ENCODE measurements at places on chromosomes 2 and 18.

DNA sequence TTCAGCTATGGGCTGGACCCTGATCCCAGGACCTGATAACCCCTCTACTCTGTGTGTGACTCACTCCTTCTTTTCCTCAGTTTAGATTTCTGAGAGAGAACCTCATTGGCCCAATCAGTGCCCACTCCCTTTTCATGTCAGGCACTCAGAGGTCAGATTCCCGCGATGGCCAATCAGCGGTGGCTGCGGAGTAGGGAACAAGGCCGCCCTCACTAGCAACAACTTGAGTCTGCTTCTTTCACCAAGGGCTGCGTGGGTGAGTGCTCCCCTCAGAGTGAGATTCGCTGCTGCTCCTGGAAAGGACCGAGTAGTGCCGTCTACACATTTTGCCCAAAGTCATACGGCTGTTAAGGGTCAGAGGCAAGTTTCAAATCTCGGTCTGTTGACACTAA is 34.7 kb downstream of the NPPC start:
- DNase-seq: no peak

DNA sequence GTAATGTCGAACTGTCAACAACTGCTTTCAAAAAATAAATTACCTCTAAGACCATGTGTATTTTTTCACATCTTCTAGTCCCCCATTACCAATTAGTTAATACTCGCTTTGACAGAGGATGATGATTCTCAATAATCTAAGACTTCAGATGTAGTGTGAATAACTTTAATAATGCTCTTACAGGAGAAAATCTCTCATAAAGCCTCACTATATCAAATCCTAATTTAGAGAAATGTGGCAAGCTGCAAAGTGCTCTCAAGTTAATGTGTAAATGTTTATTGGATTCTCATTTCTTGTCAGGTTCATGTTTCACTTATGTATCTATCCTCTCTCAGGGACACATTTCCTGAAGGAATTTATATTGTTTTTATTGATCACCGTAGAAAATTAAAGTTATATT is 223.9 kb downstream of the CDH7 start:
- no peak for DNase-seq

GRCh38 chr18:76620321-76621170 is 125.5 kb upstream of the ZNF516 start:
- peak; percentile 50 for DNase-seq

DNA sequence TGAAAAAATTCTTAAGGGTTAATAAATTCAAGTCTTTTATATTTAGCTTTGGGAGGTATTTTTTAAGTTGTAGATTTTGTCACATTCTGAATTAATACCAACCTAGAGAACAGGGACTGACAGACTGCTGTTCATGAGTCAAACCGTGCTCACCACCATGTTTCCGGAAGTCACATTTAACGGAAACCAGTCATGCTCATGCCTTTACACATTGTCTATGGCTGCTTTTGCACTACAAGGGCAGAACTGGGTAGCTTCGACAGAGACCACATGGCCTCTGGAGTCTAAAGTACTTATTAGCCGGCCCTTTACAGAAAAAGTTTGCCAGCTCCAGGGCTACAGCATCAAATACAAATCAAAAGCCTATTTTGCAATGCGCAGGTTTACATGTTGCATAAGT is 33.3 kb downstream of the LONRF2 start:
- no peak for DNase-seq

GRCh38 chr2:233032551-233033320 is at the start of gene NEU2:
Gene NEU2 (plus strand): TSS chr2:233032672. CDS start chr2:233032672, 0 bp downstream.
- no peak for DNase-seq

DNA sequence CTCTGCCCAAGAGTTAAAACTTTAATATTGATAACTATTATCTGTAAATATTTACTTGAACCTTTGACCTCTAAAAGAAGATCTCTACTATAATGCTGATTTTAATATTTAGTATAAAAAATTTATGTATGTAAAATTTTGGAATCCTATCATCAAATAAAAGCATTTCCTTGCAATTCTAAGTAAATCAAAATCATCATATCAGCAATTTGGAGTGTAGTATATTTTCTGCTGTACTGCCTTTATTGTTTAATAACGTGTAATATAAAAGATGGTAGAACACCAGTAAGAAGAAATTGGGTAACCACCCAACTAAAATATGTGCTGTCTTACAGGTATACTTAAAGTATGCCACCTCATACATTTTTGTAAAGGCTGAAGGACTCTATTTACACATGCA is 94.6 kb downstream of the TLK1 start:
- DNase-seq: no peak

DNA sequence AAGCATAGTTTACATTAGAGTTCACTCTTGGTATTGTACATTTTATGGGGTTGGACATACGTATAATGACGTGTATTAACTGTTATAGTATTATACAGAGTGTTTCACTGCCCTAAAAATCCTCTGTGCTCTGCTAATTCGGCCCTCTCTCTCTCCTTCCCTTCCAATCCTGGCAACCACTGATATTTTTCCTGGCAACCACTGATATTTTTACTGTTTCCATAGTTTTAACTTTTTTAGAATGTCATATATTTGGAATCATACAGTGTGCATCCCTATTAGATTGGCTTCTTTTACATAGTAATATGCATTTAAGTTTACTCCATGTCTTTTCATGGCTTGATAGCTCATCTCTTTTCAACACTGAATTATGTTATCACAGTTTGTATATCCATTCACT is 526.7 kb downstream of the RIT2 start:
- DNase-seq: no peak

GRCh38 chr2:109143214-109144187 is 14.5 kb downstream of the SH3RF3 start:
- peak; percentile 83 for DNase-seq

DNA sequence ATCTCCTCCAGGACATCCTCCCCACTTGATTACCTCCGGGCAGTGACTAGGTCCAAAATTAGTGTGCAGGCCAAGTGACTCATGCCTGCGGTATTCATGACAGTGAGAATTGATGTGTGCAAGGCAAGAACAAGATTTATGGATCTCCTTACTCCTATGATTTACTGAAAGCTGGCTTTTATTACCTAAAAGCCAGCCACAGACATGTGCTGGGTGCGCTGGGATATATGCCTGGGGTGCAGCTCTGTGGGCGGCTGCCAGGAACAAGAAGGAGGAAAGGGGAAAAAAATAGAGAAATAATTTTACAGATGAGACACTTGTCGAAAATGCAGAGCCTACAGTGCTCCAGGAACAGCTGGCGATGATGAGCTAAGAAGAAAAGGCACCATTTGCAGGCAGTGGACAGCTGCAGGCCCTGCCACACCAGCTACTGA is 359.3 kb downstream of the CMPK2 start:
- no peak for DNase-seq

- no peak for DNase-seq
Measured at GRCh38 chr18:3248062-3248657, 559 bp downstream of the MYL12A start.

DNA sequence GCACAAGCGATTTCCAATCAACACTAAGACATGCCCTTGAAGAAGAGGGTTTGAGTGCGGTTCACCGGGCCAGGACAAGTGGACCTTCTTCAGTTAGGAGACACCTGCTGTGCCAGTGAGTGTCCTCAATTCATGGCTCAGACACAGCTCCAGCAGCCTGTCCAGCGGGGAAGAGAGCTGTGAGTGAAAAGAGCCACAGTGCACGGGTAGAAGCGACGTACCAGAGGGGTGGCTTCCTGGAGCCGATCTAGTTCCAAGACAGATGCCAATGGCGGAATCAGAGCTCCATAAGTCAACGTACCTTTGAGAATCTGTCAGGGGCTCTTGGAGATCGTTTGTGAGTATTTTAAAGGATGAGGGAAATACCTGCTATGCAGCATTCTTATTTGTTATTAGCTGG is 119.9 kb upstream of the SALL3 start:
- DNase-seq: no peak

- DNase-seq: peak; percentile 15
Measured at GRCh38 chr2:11930211-11930761, 183.9 kb downstream of the LPIN1 start.

- DNase-seq: no peak
Measured at GRCh38 chr18:50749945-50750344, 69.9 kb downstream of the MRO start.

- DNase-seq: no peak
Measured at GRCh38 chr2:74439803-74440377, 1.8 kb downstream of the RTKN start.

- no peak for DNase-seq
Measured at GRCh38 chr18:34543356-34543755, 166.7 kb upstream of the DTNA start.

DNA sequence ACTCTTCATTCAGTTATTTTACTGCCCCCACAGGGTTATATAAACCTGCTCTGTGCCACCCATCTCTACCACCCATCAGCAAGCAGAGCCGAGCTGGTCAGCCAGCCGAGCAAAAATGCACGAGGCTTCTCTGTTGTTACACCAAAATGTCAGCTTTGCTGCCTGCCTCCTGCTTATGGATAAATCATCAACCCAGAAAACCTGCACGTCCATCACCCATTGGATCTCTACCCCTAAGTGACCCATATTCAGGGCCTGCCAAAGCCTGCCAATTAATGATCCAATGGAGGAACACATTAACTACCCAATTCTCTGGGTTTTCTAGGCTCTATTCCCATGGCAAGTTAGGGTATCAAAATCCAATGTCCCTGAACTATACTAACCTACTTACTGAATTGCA is 365.5 kb upstream of the ACVR2A start:
- DNase-seq: no peak

GRCh38 chr2:47695800-47696477 is 87.0 kb upstream of the MSH6 start:
- no peak for DNase-seq

DNA sequence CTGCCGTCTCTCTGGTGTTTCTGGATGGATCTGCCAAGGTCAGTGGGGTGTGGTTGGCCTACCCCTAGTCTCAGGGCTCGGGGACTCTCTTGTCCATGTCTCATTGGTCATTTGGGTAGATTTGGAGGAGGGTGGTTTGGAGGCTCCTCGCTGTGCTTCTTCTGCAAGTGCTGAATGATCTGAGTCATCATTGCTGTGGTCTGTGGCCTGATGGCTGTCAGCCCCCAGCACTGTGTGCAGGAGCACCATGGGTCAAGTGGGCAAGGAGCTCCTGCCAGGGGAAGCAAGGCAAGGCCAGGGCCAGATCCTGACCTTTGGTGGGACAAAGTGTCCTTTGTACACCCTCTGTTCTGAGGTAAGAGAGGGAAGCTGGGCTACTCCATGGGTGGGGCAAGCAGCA is 221.8 kb downstream of the FHOD3 start:
- no peak for DNase-seq

GRCh38 chr18:63119647-63120046 is 199.9 kb downstream of the BCL2 start:
- peak; percentile 34 for DNase-seq

- DNase-seq: no peak
Measured at GRCh38 chr18:77911971-77912605, 662.4 kb downstream of the GALR1 start.

DNA sequence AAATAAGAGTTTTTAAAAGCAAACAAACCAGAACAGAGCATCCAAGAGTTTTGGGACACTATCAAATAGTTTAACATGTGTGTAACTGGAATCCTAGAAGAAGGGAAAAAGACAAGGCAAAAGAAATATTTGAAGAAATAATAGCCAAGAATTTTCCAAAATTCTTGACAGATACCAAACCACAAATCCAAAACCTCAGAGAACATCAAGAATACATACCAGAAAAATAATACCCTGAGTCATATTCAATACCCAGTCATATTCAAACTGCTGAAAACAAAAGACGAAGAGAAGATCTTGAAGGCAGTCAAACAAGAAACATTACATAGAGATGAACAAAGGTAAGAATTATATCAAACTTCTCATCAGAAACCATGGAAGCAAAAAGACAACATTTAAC is 22.9 kb downstream of the INO80C start:
- DNase-seq: no peak

DNA sequence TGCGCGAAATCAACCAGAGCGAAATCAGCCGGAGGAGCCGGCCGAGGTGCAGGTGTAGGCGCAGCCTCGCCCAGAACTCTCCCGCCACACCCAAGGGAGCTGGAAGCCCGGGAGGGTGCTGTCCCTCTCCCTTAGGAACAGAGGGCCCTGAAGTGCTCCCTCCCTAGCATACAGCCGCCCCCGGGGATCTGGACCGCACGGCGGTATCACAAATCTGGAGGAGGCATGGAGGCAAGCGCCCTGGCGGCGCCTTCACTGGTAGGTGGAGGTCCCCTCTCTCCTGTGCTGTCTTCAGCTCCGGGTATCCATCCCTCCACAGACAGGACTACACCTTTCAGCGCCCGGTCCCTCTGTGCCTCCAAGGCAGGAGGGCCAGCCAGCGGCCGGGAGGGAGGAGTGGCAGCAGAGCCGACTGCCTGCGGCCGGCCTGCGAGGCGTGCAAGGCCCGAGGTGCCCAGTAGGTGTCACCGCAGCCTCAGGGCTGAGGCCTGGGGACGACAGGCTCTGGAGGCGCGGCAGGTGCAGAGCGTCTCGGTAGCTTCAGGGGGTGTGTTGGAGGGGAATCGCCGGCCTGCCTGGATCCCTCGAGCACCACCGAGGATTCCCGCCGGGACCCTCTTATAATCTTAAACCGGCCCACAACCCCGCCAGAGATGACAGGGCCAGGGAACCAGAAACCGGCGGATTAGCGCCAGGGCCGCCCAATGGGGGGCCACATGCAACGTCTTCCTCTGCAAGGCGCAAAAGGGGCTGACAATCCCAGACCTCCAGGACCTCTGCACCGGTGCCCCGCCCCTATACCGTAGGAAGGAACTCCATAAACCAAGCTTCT is 2.8 kb downstream of the IHH start:
- DNase-seq: peak; percentile 86

DNA sequence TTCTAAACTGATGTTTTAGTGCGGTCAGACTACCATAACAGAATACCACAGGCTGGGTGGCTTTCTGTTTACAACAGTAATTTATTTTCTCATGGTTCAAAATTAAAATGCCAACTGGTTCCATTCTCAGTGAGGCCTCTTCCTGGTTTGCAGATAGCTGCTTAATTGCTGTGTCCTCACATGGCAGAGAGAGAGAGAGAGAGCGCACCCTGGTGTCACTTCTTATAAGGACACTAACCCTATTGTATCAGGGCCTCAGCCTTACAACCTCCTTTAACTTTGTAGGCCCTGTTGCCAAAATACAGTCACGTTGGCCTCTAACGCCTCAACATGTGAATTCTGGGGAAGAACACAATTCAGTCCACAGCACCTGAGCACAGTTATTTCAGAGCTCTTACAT is 37.5 kb upstream of the ZNF385B start:
- peak; percentile 19 for DNase-seq

DNA sequence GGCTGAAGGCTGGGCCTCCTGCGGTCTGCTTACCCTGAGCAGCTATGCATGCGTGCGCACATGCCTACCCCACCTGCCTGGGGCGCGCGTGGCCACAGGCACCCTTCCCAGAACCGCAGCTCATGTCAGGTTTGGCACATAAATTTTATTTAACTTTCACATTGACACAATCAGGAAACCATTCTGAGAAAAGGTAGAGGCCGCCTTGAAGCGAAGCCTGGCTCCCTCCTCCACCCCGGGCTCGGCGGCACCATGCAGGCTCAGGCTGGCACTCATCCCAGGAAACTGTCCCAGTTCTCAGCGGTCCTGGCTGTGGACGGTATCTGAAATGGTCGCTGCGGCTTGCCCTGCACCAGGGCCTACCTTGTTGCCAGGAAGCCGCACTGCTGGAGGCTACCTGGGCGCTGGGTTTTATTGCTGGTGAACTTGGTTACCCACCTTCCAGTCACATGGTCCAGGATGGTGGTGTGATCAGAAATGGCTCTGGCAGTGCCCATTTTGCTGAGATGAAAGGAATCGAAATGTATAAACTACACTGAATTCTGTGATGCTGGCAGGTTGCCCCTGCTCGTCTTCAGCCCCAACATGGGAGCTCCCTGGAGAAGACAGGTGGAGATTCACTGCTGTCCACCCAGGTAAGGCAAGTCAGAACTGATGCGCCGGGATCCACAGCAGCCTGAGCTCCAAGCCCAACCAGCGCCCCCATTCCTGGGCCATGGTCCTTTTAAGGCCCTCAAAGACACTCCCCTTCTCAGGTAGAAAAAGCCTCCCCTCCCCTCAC is 25.5 kb downstream of the CHST10 start:
- DNase-seq: no peak
